ENCODE measurements at places on chromosomes 3 and 15. TPM values are rescaled to one million over a fixed set of nuclear protein-coding genes. Genes with fewer than 3 reads are reported as not detected.

RAD18 gene
- 41.9 TPM for total RNA-seq

BUB1B gene
- 96.1 TPM for total RNA-seq

ITIH1 gene
- total RNA-seq = not detected

NLGN1 gene
- not detected for total RNA-seq

CLDN18 gene
- total RNA-seq = not detected
